ENCODE measurements at places on chromosomes 4 and X. TPM values are rescaled to one million over a fixed set of nuclear protein-coding genes. Genes with fewer than 3 reads are reported as not detected.
A peak's percentile ranks its signal among the peaks of the same experiment; 100 is the strongest.

DNA sequence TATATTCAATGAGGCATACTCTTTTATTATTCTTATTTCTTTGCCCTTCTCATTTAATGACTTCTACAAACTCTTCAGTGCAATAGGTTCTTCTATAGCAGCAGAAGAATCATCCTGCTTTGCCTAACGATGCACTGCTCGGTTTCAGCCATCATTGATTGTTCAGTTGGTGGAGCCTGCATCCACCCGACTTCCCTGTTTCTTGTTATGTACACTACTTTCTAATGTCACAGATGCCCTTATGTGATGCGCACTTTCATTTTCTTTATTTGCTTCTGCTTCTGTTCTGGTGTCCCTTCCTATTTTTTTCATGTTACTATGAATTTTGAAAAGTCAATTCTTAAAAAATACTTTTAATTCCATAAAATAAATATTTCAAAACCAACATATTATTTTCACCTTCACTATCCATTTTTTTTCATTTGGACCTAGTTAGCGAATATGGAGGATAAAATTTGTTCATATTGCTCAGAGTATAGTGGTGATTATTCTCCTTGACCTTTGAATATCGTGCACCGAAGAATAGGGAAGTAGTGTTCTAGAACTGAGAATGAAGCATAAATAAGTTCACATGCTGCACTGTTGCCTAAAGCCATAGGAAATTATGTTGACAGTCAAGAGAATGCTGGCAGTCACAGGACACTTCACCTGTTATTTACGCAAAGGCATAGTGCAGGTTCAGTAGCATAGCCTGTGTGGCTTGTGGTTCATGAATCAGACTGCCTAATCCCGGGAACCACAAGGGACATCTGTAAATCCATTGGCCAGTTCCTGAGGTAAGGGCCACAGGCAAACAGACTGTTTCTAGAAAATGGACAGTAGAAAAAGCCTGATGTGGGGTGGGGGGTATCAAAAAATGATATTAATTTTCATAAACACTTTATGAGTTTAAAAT, 21.3 kb upstream of the SFRP2 start:
- H3K4me3 ChIP-seq, result no peak overlapping the region
- no peaks in the 10 kb centered on the region for H3K4me1 ChIP-seq
- no peak overlapping the region for H3K27ac ChIP-seq
- H3K27me3 ChIP-seq, result no peaks in the 10 kb centered on the region
- H3K36me3 ChIP-seq, result no peaks in the 10 kb centered on the region
- no peak for DNase-seq

DNA sequence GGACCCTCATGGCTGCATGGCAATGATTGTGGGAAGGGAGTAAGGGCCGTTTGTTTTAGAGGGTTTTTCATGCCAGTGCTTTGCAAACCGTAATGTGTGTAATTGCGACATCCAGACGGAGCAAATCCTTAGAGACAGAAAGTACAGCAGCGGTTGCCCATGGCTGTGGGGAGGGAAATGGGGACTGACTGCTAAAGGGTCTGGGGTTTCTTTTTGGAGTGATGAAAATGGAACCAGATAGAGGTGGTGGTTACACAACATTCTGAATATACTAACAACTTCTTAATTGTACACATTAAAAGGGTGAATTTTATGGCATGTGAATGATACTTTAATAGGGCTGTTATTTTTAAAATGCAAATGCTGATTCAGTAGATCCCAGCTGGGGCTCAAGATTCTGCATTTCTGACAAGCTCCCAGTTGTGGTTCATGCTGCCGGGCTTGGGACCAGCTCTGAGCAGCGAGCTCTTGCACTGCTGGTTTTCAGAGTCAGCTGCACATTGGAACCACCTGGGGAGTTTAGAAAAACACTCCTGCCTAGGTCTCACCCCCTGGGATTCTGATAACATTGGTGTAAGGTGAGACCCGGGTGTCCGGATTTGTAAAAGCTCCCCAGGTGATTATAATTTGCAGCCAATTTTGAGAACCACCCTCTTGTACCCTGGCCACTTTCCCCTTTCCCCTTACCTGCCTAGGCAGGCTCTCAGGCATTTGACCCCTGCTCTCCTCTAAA, 47.7 kb downstream of the PRPS1 start:
- H3K4me1 ChIP-seq, result peaks cover 25% of the 10 kb centered on the region
- H3K4me3 ChIP-seq, result peak overlapping the region; percentile 58
- no peaks in the 10 kb centered on the region for H3K36me3 ChIP-seq
- peak overlapping the region; percentile 51 for H3K27ac ChIP-seq
- no peak for DNase-seq
- no peaks in the 10 kb centered on the region for H3K27me3 ChIP-seq

DNA sequence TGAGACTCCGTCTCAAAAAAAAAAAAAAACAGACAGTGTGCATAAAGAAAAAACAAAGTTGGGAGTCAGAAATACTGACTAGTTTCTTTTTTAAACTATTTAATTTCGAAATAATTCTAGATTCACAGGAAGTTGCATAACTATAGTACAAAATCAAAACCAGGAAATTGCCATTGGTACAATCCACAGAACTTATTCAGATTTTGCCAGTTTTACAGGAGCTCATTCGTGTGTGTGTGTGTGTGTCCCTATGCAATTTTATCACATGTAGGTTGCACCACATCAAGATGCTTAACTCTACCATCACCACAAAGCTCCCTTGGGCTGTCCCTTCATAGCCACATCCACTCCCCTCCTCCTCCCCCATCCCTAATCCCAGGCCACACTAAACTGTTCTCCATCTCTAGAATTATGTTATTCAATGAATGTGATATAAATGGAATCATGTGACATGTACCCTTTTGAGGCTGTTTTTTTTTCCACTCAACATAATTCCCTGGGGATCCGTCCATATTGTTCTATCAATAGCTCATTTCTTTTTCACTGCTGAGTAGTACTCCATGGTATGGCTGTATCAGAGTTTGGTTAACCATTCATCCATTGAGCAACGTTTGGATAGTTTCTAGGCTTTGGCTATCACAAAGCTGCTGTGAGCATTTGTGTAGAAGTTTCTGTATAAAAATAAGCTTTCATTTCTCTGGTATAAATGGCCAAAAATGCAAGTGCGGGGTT, 16.3 kb upstream of the DDX3X start:
- no peaks in the 10 kb centered on the region for H3K4me1 ChIP-seq
- H3K36me3 ChIP-seq, result no peaks in the 10 kb centered on the region
- no peak overlapping the region for H3K27ac ChIP-seq
- no peak for DNase-seq
- H3K27me3 ChIP-seq, result no peaks in the 10 kb centered on the region
- H3K4me3 ChIP-seq, result no peak overlapping the region

DNA sequence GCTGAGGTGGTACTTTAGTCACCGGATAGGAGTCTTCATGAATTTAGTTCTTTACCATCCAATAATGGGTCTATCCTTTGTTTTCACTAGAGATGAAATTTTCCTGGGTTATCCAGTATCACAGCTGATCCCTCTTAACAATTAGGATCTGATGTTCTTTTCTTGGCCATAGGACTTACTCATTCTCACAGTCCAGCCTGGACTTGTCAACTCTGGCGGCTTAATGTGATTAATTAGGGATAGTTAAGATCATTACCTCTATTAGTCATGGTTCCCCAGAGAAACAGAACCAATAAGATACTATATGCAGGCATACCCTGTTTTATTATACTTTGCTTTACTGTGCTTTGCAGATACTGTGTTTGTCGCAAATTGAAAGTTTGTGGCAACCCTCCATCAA, 272.7 kb upstream of the FAT4 start:
- H3K4me3 ChIP-seq, result no peak overlapping the region
- DNase-seq, result peak; percentile 89
- no peak overlapping the region for H3K27ac ChIP-seq
- H3K4me1 ChIP-seq, result no peaks in the 10 kb centered on the region
- H3K27me3 ChIP-seq, result no peaks in the 10 kb centered on the region

DNA sequence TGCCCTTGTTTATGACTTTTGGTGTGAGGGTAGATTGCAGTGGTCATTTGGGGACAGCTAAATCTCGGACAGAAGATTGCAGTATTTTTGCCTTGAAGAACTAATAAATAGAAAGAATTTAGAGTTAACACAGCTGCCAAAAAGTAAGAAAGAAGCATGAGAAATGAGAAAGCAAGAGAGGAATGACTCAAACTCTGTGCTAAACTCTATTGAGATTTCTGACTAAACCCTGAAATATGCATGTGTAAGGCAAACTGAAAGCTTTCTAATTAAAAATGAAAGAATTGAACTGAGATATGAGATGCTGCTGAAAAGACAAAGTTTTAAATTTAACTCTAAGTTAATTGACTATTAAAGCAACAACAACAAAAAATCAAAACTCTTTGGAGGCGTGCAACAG, 791.3 kb downstream of the RAB28 start:
- no peak overlapping the region for H3K27ac ChIP-seq
- no peak overlapping the region for H3K4me3 ChIP-seq
- no peaks in the 10 kb centered on the region for H3K27me3 ChIP-seq
- no peaks in the 10 kb centered on the region for H3K4me1 ChIP-seq
- DNase-seq, result peak; percentile 8

DNA sequence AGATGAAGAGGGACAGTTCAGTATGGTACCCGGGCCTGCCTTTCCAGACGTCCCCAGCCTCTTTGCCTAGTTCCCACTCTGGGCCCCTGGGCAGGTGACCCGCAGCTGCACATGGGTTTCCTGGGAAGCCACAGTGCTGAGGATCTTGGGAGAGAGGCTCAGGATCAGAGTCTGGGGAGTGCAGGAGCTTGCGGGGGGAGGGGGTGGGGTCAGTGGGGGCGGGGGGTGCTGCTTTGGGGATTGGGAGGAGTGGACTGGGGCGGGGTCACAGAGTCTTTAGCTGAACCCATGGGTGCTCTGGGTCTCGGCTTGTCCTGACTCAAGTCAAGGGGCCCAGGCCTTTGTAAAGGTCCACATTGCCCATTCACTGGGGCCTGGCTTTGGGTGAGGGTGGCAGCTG, 63.6 kb downstream of the TBL1X start:
- no peak overlapping the region for H3K4me3 ChIP-seq
- DNase-seq, result no peak
- peaks cover 21% of the 10 kb centered on the region for H3K4me1 ChIP-seq
- no peak overlapping the region for H3K27ac ChIP-seq

- H3K27me3 ChIP-seq, result no peaks in the 10 kb centered on the region
- no peak overlapping the region for H3K4me3 ChIP-seq
- H3K27ac ChIP-seq, result no peak overlapping the region
- H3K36me3 ChIP-seq, result no peaks in the 10 kb centered on the region
- no peaks in the 10 kb centered on the region for H3K4me1 ChIP-seq
- no peak for DNase-seq
These were observed 156.0 kb downstream of the UGT8 start for GRCh38 chr4:114754616-114755015.

DNA sequence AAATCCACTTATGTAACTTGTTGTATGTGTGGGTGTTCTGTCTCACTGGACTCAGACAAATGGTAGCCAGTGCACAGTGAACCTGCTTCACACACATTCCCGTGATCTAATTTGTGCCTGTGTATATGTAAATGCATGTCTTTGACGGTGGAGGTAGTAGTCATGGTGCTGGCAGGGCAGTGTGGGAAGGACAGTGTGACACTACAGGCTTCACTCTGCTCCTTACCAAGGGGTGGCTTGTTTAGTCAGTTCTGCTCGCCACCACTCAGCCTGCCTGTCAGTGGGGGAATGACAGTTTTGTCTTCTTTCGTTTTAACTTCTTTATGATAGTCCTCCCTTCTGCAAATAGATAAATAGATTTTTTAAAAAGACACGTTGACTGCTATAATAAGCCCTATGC, 17.7 kb upstream of the PAQR3 start:
- H3K4me3 ChIP-seq, result no peak overlapping the region
- H3K27ac ChIP-seq, result no peak overlapping the region
- H3K4me1 ChIP-seq, result no peaks in the 10 kb centered on the region
- H3K27me3 ChIP-seq, result no peaks in the 10 kb centered on the region
- no peaks in the 10 kb centered on the region for H3K36me3 ChIP-seq

- H3K27ac ChIP-seq, result no peak overlapping the region
- no peak overlapping the region for H3K4me3 ChIP-seq
- H3K4me1 ChIP-seq, result peaks cover 7% of the 10 kb centered on the region
- H3K36me3 ChIP-seq, result peaks cover 27% of the 10 kb centered on the region
- no peaks in the 10 kb centered on the region for H3K27me3 ChIP-seq
These were observed 35.8 kb downstream of the CLDN22 start for GRCh38 chr4:183284258-183284785.

DNA sequence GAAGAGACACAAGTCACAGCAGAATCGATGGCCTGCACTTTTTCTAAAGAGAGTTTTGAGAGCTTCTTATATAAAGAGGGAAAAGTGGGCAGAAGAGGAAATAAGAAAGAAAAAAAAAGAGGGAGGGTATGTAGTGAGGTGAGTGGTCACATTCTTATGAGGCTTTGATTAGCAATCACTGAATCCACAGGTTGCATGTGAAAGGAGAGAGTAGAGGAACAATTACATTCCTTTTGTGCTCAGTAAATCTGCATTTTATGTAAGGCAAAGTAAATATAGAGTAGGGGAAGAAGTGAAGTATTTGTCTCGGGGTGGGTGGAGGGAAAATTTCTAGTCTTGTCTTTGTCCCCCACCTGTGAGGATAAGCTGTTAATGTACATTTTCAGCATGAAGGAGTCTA, 26.8 kb upstream of the MBTPS2 start:
- H3K4me3 ChIP-seq, result no peak overlapping the region
- no peaks in the 10 kb centered on the region for H3K36me3 ChIP-seq
- H3K27me3 ChIP-seq, result no peaks in the 10 kb centered on the region
- H3K4me1 ChIP-seq, result no peaks in the 10 kb centered on the region

DNA sequence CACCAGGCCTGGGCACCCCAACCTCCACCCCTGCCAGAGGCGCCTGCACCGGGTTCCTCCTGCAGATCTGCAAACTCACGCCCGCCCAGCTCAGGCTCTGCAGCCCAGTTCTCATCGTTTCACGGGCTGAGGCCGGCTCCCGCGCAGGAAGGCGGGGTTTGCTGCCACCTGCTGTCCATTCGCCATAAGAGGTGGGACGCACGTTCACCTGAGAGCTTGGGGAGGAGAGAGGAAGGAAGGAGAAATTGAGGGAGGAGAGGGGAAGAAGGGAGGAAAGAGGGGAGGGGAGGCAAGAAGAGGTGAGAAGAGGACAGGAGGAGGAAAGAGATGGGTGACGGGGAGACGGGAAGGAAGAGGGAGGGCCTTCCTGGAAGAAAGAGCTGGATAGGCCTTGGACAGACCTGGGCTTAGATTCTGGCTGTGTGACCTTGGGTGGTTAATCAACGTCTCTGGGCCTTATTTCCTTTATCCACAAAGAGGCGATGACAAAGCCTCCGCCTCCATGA, 114.5 kb downstream of the ADRA2C start:
- H3K4me3 ChIP-seq, result no peak overlapping the region
- H3K27me3 ChIP-seq, result peaks cover 36% of the 10 kb centered on the region
- no peak overlapping the region for H3K27ac ChIP-seq
- H3K4me1 ChIP-seq, result no peaks in the 10 kb centered on the region

The GABRA4 gene
- total RNA-seq, result not detected

The ARHGAP6 gene
- 0.30 TPM for total RNA-seq

The CCDC120 gene
- total RNA-seq, result 8.2 TPM

The FANCB gene
- 2.8 TPM for total RNA-seq

The PCDH10 gene
- total RNA-seq, result 12.5 TPM

The TRIM75 gene
- total RNA-seq, result not detected

Data from astrocyte (in vitro differentiated cells and primary cell).